ENCODE measurements at places on chromosomes 6 and 20. TPM values are rescaled to one million over a fixed set of nuclear protein-coding genes. Genes with fewer than 3 reads are reported as not detected.

GRCh38 chr6:5462856-5463255 is 201.5 kb downstream of the FARS2 start:
- no peak for DNase-seq

DNA sequence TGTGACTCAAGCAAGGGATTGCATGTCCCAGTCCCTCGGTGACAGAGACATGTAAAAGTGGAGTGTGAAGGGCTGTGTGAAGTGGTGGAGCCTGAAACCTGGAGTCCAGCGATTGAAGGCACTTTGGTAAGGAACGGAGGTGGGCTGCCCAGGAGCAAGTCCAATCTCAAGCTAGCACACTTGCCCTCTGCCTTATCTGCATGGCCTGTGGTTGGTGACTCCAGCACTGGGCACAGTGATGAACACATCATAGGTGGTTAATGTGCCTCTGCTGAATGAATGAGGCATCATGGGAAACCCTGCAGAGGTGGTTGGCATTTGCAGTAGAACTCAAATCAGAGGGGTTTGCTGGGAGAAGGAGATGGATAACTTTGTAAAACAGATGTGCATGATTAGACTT is 14.9 kb upstream of the ULBP3 start:
- DNase-seq: no peak

- DNase-seq: no peak
Measured at GRCh38 chr6:161066511-161066910, 74.9 kb downstream of the MAP3K4 start.

DNA sequence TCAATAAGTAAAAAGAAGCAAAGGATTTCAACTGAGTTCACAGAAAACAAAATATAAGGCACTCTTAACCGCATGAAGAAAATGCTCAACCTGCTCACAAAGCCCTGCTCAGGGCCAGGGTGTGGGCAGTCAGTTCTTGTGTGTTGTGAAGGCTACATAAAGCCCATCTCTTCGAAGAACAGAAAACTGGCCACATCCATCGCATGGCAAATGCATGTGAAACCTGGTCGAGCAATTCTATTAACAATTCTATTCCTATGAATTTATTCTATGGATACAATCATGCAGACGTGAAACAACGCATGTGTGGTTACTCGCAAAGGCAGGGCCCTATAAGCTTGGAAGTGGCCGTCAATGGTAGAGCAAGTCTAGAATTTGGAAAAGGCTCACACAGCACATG is 110.5 kb downstream of the PSMB1 start:
- DNase-seq: no peak

DNA sequence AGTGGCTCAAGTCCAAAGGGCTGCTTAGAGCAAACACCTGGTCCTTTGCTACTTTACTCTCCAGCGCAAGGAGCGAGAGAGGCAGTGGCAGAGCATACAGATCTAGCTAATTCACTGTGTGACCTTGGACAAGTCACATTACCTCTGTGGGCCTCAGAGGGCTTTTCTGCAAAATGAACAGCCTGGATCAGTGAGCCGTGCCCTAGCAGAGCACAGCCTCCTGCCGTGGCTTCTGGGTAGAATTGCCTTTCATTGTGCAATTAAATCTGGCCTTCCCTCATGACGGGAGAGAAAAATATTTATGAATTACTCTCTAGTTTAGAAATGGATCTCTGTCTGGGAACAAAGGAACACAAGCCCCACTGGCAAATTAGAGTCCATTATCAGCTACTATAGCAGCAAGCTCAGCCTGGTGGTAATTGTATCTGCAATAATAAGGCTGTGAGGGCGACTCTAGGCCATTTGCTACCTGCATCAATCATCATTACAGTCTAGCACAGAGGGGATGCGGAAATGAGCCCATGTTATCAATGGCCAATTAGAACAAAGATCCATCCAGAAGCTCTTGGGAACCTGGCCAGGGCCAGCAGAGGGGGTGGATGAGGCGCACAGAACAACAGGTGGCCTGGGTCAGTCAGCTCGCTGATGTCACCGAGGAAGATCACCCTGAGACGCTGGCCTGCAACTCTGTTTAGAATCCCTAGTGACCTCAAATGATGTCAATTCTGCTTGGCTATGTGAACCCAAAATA is 114.2 kb upstream of the LY86 start:
- DNase-seq: no peak

DNA sequence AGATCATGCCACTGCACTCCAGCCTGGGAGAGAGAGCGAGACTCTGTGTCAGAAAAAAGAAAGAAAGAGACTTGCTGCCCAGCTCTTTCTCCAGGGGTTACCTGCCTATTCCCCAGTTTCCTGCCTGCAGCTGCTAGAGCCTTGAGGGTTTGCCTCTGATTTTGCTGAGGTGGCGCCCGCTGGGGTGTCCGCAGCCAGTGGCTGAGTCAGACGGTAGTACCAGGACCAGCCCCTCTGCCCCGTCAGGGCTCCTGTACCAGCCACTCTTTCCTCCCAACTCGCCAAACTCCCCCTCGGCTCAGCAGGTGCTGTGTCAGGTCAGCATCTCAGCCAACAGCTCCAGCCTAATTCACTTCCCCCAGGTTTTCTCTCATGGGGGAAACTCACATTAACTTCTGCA is 7.4 kb upstream of the LSM14B start:
- no peak for DNase-seq

GRCh38 chr20:63580796-63581461 is 6.9 kb upstream of the HELZ2 start:
- DNase-seq: peak; percentile 58

GRCh38 chr6:42292004-42292740 is 74.5 kb upstream of the MRPS10 start:
- no peak for DNase-seq

GRCh38 chr6:43286980-43287716 is 10.9 kb upstream of the SLC22A7 start:
- no peak for DNase-seq

DNA sequence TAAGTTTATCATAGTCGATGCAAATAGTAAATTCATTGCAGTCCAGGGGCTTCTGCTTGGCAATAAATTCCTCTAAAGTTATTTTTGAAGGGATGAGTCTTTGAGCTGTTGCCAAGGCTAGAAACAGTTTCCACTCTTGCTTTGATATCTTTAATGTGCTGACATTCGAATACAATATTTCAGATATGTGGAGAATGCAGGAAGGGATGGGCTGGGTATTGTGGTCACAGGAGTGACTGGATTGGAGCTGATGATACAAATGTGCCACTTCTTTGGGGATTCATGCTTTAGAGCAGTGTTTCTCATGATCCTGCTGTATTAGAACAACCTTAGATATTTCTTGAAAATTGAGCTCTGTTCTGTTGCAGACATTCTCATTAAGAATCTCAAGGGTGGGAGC is 139.0 kb downstream of the PRDM13 start:
- DNase-seq: no peak

GRCh38 chr20:35603695-35604448 is 11.8 kb upstream of the SPAG4 start:
- DNase-seq: no peak

DNA sequence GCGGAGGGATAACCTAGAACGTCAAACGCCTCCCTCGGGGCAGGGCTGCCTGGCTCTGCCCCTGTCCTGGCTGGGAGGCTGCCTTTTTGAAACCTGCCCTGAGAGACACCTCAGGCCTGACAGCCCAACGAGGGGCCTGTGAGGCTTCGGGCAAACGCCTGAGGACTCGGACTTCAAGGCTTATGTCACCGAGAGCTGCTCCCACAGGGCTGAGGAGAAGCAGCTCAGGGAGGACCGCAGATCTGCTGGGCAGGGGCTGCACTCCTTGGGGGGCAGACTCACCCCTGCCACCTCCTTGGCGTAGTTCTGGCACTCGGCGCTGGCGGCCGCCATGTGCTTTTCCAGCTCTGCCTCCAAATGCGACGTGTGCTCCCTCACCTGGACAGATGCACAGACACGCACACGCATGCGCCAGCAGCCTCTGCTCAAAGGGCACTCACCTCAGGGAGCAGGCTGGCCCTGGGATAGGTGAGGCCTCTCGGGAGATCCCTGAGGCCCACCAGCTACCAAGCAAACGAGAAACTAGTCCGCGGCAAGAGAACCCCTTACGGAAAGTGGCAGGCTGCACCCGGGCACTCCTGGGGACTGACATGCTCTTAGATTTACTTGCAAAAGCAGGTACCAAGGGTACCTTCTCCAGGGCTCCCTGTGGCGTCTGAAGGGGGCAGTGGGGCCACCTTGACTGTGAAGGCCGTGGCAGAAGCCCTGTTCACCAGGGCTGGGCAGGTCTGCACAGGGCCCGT is 49.6 kb downstream of the DSTN start:
- DNase-seq: peak; percentile 21

DNA sequence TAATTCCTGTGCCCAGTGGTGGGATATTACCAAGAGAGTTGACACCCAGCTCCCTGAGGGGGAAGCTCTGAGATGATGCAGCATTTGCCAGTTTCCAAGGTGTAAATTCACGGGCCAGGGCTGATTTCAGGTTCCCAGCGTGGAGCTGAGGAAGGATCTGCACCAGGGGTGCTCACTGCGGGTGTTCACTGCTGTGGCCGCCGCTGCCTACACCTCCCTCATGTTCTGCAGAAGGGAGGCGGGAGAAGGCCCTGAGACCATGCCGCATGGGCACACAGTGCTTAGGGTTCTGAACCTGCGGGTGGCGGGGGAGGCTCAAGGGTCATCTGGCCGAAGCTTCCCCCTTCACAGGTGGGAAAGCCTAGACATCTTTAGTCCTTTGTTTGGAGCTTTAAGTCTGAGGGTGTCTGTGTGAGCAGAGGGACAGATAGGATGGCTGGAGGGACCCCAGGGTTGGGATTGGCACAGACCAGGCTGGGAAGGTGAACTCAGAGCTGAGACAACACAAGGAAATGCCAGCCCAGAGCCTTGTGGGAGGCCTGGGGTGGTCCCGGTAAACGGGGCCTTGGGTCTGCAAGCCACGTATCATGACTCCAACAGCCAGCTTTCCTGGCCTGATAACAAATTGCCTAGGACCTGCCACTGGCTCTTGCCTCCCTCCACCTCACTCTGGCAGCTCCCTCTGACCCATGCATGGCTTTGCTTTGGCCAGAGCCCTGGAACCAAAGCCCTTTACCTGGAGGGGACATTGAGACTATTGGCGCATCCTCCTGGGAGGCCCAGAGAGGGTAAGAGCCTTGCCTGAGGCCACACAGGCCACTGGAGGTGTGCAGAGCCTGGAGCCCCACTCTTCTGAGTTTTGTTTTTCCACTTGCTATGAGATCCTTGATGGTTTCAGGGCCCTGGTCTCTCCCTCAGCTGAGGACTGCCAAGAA is 40.4 kb downstream of the SYNJ2 start:
- no peak for DNase-seq

GRCh38 chr6:34241351-34242215 is 4.9 kb downstream of the HMGA1 start:
- DNase-seq: no peak

GRCh38 chr6:84348801-84349200 is 121.4 kb upstream of the CEP162 start:
- DNase-seq: no peak

GRCh38 chr20:35006009-35006408 is 50.3 kb downstream of the MYH7B start:
- DNase-seq: no peak

DNA sequence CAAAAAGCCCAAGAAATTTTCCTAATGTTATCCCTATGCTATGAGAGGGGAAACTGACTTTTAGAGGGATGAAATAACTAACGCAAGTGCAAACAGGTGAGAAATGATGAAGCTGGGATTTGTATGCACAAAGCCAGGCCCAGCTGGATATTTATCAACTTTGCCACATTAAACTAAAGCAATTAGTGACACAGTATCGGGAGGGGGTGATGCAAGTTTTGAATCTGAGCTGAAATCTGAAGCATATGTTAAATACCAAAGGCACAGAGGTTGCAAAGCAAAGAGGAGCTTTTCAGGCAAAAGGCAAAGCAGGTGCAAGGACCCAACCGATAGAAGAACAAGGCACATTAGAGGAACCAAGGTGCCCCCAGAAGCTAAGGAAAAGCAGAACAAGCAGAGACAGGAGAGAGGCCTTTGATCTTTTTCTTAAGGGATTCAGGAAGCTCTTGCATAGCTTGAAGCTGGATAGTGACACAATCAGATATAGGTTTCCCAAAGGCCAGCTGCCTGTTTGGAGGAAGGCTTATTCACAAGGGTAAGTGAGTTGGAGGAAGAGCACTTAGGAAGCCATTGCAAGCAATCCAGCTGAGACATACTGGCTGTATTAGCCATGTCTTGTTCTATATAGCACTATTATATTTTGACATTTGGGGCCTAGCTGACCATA is 207.5 kb downstream of the HIVEP2 start:
- DNase-seq: no peak

- DNase-seq: no peak
Measured at GRCh38 chr20:44618318-44618731, 33.2 kb downstream of the ADA start.

GRCh38 chr20:22977047-22977785 is 57.9 kb upstream of the SSTR4 start:
- DNase-seq: no peak

DNA sequence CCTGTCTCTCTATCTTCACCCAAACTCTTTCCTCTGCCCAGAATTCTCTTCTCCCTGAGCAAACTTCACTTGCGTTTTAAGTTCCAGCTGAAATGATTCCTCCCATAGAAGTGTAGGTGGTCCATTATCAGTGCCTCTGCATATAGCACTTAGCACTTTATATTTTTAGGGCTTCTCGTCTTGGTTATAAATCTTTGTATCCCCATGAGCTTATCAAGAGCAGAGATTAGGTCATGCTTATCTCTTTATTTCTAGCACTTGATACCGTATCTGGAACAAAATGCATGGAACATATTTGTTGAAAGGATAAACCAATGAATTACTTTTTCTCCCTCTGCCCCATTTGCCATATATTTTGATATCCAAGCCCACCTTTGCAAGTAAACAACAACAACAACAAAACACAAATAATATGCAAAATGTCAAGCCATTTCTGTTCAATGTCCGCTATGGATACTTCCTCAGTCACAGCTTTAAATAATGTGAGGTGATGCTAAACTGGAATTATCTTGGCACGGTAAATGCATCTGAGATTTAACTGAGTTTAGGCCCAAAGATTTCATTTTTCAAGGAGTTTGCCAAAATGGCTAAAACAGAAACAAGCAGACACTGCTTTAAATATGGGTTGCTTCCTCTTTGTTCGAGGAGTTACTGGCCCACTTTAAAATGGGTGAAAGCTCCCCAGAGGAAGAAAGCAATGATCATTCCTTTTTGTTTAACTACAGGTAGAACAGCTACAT is 106.2 kb upstream of the STMND1 start:
- no peak for DNase-seq

The CRISP2 gene
- total RNA-seq: not detected

The MYH7B gene
- 1.3 TPM for total RNA-seq

The DOK5 gene
- not detected for total RNA-seq

The CD109 gene
- 30.7 TPM for total RNA-seq

The TMEM217 gene
- total RNA-seq: not detected

The MROH8 gene
- 13.5 TPM for total RNA-seq

The INSM1 gene
- total RNA-seq: 4.3 TPM

The HCRTR2 gene
- total RNA-seq: not detected
